ENCODE measurements at places on chromosomes 1 and 21.

DNA sequence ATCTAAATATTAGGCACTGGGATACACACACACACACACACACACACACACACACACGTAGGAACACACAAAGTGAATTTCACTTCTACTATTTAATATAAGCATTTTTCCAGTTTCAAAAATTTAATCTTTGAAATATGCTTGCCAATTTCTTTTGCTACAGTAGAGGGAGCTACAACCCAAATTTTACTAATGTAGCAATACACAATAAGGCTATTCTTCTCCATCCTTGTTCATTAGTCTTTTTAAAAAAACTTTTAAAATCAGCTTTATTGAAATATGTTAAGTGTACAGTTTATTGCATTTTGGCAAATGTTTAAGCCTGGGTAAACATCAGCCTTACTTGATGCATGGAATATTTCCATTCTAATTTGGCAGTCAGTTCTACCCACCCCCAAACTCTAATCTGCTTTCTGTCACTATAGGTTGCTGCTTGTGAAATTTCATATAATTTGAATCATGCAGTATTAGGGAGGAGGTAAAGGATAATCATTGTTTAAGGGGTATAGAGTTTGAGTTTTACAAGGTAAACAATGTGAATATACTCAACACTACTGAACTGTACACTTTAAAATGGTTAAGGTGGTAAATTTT lies 93.0 kb upstream of the TENT5C start:
- DNase-seq = no peak

- no peak for DNase-seq
Measured at GRCh38 chr1:154739654-154740053, 130.4 kb downstream of the KCNN3 start.

DNA sequence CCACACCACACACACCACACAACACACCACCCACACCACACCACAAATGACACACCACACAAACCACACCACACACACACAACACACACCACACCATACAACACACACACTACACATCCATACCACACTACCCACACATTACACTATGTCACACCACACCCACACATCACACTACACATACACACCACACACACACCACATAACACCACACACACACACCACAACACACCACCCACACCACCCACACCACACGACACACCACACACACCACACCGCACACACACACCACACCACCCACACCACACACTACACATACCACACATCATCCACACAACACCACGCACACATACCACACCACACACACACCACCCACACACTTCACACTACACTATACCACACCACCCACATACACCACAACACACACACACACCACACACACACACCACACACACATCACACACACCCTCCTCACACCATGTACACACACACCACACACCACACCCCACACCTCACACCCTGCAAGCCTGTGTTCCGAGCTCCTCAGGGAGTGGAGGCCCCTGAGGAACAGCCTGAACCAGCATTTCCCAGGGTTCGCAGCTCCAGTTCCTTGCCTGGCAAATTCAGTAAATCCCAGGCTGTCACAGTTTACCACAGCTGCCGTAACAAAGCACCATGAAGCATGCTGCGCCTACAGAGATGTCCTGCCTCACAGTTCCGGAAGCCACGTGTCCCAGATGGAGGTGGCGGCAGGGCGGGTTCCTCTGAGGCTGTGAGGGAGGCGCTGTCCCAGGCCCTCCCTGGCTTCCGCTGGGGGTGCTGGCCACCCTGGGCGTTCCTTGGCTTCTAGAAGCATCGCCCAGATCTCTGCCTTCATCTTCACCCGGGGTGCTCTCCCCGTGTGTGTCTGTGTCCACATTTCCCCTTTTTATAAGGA lies 69.8 kb upstream of the ATP5PO start:
- DNase-seq = no peak

DNA sequence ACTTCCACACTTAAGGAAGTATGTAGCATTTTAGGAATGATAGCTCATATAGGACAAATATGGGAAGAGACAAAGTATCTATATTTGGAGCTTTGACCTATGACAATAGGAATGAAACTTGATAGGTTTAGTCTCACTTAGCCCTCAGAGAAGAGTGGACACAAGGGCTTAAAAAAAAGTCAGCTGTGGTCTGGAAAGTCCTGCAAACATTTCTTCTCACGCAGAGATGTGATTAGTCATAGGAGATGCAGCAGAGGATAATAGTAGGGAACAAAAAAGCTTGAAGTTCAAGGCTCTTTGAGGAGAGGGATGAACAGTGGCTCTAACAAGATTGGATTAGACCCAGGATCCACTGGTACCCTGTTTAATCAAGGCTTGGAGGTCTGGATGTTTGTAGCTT lies 14.8 kb upstream of the RNF220 start:
- DNase-seq = peak; percentile 65

- no peak for DNase-seq
Measured at GRCh38 chr1:56713112-56713511, 68.0 kb downstream of the PRKAA2 start.

GRCh38 chr1:82567348-82567747 lies 766.6 kb downstream of the ADGRL2 start:
- DNase-seq = no peak

- DNase-seq = no peak
Measured at GRCh38 chr1:232962761-232963745, 12.6 kb downstream of the NTPCR start.

DNA sequence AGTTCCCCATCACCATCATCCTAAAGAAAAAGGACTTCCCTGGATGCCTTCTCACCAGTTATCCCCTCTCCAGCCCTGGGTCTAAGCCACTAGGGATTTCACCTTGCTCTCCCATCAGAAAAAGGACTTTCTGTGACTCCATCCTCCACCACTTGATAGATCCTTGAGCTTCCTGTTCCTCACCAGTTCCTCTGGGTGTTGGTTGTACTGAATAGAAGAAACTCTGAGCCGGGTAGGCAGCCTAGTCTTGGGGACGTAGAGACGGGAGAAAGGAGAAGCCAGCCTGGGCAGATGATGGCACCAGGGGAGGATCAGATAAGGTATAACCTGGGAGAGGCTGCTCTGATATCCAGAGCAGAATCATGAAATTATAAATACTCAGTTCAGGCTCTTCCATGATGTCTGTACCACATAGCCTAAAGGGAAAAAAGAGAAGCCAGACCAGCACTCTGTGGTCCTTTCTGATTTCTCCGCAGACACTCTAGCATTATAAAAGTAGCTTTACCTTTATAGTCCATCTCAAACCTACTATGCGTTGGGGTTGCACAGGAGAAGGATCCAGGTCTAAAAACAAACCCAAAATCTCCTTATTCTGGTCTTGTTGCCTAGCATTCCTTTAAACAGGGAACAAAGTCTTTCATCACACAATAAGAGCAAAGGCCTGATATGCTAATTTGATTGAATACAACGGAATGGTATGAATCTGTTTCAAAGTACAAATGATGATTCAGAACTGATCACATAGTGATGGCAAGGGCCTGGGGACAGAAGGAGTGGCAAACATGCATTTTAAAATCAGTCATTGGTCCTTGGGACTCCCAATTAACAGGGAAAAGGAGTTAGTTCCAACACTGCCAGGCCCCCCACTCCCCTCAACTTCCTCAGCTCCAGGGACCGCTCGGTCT lies 1.2 kb upstream of the CD34 start:
- no peak for DNase-seq

- DNase-seq = no peak
Measured at GRCh38 chr1:66502086-66502485, 31.9 kb upstream of the SGIP1 start.

DNA sequence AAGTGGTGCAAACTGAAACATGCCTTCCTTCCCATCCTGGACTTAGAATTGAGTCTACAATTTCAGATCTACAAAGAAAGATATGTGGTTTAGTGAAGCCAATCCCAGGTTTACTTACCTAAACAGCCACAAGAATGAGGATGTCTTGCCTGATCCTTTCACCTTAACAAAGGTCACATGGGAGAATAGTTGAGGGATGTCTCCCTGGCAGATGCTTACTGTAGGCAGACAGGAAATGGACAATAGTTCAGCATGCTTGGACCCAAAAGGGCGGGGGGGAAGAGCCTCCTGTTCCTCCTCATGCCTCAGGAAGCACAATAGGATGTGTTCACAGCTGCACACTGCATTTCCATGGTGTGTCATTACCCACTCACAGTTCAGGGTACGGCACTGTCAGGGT lies 492.7 kb upstream of the USP24 start:
- DNase-seq = no peak

- no peak for DNase-seq
Measured at GRCh38 chr1:181541947-181542346, 58.6 kb downstream of the CACNA1E start.

DNA sequence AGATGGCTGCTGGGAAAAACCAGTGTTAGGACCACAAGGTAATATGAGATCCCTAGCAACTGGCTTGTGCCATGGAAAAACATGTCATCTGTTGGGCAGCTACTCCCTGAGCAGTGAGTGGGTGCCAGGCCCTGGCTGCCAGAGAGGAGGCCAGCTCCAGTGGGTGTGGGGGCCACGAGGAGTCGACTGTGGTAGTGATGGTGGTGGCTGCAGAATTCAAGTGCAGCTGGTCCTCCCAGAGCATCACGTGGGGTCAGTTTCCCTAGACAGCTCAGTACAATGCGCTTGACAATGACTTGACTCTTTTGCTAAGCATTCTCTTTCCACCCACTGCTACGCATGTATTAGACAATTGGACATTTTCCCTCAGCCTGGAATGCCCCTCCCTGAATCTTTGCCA lies 14.5 kb upstream of the CDC42 start:
- no peak for DNase-seq

GRCh38 chr1:118481126-118481525 lies 296.1 kb upstream of the SPAG17 start:
- DNase-seq = no peak

DNA sequence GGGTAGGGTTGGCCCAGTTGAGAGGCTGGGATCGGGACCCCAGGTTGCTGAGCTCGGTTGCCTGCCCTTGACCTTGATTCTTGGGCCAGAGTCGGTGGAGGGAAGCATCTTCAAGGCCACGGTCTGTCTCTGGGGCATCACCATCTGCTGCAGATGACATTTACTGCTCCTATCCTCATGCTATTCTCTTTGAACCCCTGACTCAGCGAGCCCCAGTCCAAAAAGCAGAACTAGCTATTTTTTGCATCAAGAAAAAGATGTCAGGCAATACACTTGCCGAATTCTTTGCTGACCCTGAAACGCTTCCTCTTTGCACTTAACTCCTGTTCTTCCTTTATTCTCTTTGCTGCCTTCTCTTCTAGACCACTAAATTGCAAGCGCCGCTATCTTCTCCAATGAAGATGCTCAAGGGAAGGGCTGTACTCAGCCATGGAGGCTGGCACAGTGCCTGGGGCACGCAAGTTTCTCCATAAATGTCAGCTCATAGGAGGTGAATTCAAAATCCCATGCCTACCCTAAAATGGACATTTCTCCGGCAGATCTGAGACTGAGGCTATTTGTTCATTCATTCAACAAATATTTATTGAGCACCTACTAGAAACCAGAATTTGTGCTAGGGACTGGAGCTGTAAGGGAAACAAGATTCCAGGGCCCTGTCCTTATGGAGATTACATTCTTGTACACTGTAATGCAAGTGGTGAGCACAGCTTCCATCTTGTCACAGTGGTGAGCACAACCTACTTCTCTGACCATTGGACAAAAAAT lies 20.5 kb upstream of the CAPZB start:
- DNase-seq = no peak

- DNase-seq = no peak
Measured at GRCh38 chr1:57007948-57008347, 42.1 kb upstream of the C8B start.

DNA sequence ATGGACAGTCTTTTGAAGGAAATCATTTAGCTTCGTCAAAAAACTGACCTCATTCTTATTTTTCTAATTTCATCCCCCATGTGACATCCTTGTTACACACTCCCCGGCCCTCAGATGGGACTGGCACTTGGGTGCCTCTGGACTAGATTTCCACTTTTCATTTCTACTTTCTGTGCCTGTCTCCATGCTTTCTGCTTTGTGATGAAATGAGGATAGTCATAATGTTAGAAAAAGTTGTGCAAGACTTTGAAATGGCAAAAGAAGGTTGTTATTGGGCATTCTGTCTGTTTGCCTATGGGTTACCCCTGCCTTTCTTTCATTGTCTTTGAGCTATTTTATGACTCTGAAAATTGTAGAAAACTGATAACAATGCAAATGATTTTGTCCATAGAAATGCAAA lies 54.9 kb downstream of the MDM4 start:
- no peak for DNase-seq

DNA sequence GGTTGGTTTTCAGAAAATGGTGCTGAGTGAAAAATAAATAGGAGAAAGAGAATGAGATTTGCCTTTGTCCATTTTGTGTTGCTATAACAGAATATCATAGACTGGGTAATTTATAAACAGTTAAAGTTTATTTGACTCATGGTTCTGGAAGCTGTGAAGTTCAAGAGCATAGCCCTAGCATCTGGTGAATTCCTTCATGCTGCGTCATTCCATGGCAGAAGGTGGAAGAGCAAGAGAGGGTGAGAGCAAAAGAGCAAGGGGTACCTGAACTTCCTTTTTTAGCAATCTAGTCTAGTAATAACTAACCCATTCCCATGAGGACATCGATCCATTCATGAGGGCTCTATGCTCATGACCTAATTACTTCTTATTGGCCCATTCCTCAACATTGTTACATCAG lies 209.1 kb upstream of the ZP4 start:
- no peak for DNase-seq

- no peak for DNase-seq
Measured at GRCh38 chr1:1082776-1083415, 8.8 kb upstream of the RNF223 start.

DNA sequence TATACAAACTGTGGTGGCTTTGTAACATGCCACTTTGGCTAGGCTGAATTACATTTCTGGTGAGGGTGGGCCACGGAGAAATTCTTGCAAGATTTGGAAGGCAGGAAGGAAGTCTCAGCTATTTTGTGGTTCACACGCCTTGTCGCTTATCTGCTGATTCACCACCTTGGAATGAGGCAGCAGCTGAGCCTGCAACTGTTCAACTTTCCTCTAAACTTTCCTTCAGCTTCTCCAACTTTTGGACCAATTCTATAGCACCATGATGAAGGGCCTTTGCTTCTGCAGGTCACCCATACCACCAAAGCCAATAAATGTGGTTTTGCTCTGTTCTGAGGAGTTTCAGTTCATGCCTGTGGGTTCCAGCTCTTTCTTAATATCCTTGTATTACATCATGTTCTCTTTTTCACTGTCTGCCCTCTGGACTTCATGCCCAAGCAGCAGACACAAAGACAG lies 337.6 kb upstream of the SNX7 start:
- peak; percentile 94 for DNase-seq

DNA sequence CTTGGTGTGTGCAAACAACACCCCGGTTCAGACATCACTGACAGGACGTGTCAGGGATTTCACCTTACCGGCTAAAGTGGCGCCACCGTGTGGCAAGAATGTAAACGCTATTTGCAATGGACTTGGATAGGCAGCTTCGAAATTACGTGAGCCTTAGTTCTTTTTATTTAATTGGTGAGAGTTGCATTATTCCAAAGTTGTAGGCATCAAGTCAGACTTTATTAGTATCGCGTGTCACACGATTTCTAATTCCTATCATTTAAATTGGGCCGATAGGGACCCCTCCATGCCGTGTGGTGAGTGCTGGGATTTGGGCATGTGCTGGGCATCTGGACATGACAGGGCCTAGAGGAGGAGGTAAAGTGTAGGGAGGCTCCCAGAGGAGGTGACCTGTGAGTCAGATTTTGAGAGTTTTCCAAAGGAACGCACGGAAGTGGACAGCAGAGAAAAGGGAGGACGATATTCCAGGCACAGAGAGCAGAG lies 14.5 kb upstream of the CPT2 start:
- DNase-seq = no peak

- DNase-seq = no peak
Measured at GRCh38 chr1:213179784-213180183, 128.7 kb downstream of the RPS6KC1 start.

GRCh38 chr21:17799414-17800164 lies 19.6 kb downstream of the C21orf91 start:
- DNase-seq = no peak
